ENCODE measurements at places on chromosomes 6 and 20. TPM values are rescaled to one million over a fixed set of nuclear protein-coding genes. Genes with fewer than 3 reads are reported as not detected.

DNA sequence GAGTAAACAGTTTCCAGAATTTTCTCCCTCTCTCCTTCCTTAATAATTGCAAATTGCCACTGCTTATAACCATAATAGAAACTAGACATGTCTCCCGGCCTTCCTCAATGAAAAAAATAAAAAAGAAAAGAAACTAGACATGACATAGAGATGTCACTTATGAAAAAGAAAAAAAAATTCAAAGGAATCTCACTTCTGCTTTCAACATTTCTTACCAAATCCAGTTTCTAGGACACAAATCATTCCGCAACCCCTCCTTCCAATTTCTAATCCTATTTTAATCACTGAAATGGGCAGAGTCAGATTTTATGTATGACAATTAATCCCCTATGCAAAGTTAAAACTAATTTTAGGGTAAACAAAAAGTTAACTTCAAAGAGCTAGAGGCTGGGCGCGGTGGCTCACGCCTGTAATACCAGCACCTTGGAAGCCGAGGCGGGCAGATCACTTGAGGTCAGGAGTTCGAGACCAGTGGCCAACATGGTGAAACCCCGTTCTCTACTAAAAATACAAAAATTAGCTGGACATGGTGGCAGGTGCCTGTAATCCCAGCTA, 40.1 kb upstream of the EEF1A1 start:
- no peak for DNase-seq

DNA sequence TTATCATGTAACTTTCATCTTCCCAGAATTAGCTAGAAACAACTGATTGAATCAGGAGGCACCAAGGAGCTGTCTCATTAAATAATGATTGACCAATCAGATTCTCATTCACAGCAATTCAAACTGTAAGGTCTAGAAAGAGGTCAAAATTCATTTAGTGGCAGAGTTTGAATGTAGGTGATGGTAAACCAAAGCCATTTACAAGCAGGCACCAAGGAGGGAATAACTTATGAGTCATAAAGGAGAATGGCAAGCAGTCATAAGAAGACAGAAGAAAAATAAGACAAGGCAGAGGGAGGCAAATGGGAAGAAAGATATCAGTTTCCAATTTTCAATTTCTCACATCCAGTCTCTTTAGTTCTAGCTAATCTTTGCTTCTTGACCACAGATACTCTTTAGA, 52.9 kb upstream of the DEFB112 start:
- no peak for DNase-seq

BPIFB4 gene
- total RNA-seq: not detected

GRCh38 chr6:165677091-165677490, 14.1 kb upstream of the PDE10A start:
- DNase-seq: no peak

- no peak for DNase-seq
Measured at GRCh38 chr6:42268835-42269204, 51.2 kb upstream of the MRPS10 start.
